ENCODE measurements at places on chromosomes 2 and 18. TPM values are rescaled to one million over a fixed set of nuclear protein-coding genes. Genes with fewer than 3 reads are reported as not detected.

DNA sequence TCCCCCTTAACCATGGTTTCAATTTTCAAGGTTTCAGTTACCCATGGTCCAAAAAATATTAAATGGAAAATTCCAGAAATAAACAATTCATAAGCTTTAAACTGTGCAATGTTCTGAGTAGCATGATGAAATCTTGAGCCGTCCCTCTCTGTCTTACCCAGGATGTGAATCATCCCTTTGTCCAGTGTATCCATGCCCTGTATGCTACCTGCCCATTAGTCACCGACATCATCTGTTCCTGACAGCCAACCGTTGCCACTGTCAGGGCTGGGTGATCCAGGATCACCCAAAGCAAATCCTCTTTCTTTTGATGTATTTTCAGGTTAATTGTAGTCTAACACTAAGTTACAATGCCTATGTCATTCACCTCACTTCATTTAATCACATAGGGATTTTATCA is 15.7 kb upstream of the OLA1 start:
- no peak overlapping the region for H3K27ac ChIP-seq
- no peak for DNase-seq
- H3K4me3 ChIP-seq, result no peak overlapping the region
- H3K4me1 ChIP-seq, result no peaks in the 10 kb centered on the region
- H3K36me3 ChIP-seq, result no peaks in the 10 kb centered on the region

GRCh38 chr2:144237830-144238627 is 281.9 kb downstream of the ZEB2 start:
- DNase-seq, result no peak
- no peak overlapping the region for H3K27ac ChIP-seq
- H3K4me3 ChIP-seq, result no peak overlapping the region
- no peaks in the 10 kb centered on the region for H3K27me3 ChIP-seq
- no peaks in the 10 kb centered on the region for H3K4me1 ChIP-seq

The EIF2AK2 gene
- 15.5 TPM for polyA plus RNA-seq

DNA sequence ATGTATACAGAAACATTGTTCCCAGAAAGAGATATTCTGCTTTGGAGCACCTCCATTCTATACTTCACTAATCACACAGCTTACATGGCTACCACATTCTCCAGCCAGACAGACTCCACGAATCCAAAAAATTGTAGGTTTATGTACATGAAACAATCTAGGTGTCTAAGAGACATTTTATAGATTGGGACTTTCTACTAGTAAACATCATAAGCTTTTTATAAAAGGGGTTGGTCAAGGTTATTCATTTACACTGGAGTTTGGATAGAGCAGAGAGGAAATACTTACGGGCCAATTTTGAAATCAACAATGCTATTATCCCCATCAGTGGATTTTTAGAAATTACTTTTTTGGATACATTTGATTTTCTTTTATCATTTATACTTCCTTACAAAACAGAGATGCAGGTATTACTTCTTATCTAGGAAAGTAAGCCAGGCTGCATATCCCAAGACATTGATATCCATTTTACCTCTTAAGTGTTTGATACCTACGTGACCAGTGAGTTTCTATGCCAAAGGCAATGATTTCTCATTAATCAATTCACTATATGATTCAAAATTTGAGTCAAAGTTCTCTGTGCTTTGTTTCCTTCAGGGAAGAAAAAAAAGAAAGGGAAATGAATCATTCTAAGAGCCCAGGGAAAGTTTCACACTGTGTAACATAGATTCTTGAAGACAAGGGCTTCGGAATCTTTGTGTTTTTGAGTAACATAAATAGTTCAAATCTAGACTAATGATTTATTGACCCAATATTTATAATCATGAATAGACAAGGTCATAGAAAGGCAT is 140.5 kb downstream of the PTH2R start:
- DNase-seq, result no peak
- H3K4me1 ChIP-seq, result no peaks in the 10 kb centered on the region
- no peak overlapping the region for H3K27ac ChIP-seq
- no peaks in the 10 kb centered on the region for H3K36me3 ChIP-seq

GRCh38 chr2:80437959-80438358 is 133.4 kb upstream of the LRRTM1 start:
- H3K27me3 ChIP-seq, result no peaks in the 10 kb centered on the region
- no peak overlapping the region for H3K27ac ChIP-seq
- no peak overlapping the region for H3K4me3 ChIP-seq
- DNase-seq, result no peak
- no peaks in the 10 kb centered on the region for H3K4me1 ChIP-seq
- H3K36me3 ChIP-seq, result no peaks in the 10 kb centered on the region

The IL36B gene
- polyA plus RNA-seq, result not detected

The SERPINB13 gene
- polyA plus RNA-seq, result 0.01 TPM

DNA sequence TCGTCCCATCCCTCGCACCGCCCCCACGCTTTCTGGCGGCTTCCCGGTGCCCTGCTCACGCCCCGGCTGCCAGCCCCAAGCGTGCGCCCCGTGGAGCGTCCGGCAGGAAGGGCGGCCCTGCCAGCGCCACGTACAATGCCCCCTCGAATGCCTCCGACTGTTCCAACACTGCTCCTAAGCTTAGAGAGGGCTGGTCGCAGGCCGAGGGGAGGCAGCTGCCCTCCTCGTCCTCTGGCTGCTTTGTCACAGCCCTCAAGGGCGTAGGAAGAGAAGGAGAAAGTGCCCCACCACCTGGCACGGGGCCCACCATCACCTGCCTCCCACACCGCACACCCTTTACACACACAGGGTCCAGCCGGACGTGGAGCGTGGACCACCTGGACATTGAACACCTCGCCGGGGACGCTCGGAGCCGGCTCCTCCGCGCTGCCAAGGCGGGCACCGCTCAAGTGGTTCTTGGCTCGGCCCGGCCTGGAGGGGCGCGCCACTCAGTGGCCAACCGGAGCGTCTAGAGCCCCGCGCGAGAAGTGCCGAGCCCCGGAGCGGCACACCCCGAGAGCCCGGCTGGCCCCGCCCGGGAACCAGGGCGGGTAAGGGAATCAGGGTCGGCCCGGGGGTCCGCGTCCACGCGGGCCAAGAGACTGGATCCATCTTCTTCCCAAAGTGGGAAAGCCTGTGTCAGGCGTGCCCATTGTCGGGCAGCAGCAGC is 830 bp downstream of the DNER start:
- no peak overlapping the region for H3K4me3 ChIP-seq
- H3K27me3 ChIP-seq, result peaks cover 21% of the 10 kb centered on the region
- no peaks in the 10 kb centered on the region for H3K36me3 ChIP-seq
- no peak overlapping the region for H3K27ac ChIP-seq
- H3K4me1 ChIP-seq, result peaks cover 22% of the 10 kb centered on the region
- no peak for DNase-seq

- no peaks in the 10 kb centered on the region for H3K27me3 ChIP-seq
- H3K4me1 ChIP-seq, result peaks cover 41% of the 10 kb centered on the region
- H3K27ac ChIP-seq, result peak overlapping the region; percentile 10
- no peak for DNase-seq
- no peaks in the 10 kb centered on the region for H3K36me3 ChIP-seq
- H3K4me3 ChIP-seq, result no peak overlapping the region
These were observed 41.4 kb upstream of the EML4 start for GRCh38 chr2:42127425-42128424.

The SMC6 gene
- polyA plus RNA-seq, result 8.8 TPM

The CERKL gene
- polyA plus RNA-seq, result 0.09 TPM

The ATOH8 gene
- polyA plus RNA-seq, result 9.4 TPM

The UGT1A5 gene
- 0.22 TPM for polyA plus RNA-seq

DNA sequence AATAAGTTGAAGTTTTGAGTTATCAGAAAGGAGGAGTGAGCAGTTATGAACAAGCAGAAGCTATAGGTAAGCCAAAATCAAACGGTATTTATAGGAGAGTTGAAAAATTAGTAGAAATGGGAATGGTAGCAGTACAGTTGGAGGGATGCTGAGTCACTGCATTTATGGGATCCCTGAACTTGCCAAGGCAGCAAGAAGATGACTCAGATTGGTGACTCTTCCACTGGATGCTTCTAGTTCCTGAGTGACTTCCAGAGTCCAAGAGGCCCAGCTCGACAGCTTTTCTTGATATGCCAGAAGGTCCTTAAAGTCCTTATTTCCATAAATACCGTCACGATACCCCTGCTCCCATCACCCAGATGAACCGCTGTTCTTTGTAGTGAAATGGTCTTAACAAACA is 31.1 kb upstream of the ACTR3 start:
- H3K36me3 ChIP-seq, result no peaks in the 10 kb centered on the region
- DNase-seq, result no peak
- no peaks in the 10 kb centered on the region for H3K27me3 ChIP-seq
- H3K4me1 ChIP-seq, result no peaks in the 10 kb centered on the region

DNA sequence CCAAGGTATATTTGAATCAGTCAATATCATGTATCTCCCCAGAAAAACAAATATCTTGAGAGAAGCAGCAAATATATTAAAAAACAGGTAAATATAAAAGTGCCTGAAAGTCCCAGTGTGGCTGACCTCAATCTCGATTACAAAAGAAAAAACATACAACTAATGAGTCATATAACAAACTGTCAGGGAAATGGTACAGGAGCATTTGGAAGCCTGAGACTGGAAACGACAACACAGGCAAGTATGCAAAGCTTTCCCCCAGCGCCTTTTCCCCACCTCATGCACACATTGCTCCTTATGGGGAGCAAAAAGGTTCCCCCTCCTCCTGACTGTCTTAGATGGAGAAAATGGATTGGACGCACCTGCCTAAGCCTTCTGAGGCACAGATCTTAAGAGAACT is 230.7 kb downstream of the TMX3 start:
- H3K36me3 ChIP-seq, result no peaks in the 10 kb centered on the region
- no peaks in the 10 kb centered on the region for H3K4me1 ChIP-seq
- H3K4me3 ChIP-seq, result no peak overlapping the region
- H3K27me3 ChIP-seq, result no peaks in the 10 kb centered on the region
- no peak for DNase-seq
- no peak overlapping the region for H3K27ac ChIP-seq

DNA sequence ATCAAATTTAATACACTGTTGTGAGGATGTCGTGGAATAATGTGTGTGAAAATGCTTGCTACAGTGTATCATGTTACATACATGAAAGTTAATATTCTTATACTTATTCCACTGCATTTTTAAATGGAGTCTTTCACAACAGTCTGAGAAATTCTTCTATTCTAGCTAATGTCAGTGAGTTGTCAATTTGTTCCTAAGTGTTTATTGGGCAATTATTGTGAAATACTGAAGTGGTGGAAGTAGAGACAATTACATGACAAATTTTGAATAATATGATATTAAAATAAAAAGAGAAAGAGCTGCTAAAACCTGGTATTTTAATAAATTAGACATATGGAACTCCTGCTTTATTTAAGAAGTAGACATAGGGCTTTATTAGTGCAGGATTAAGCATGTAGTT is 176.1 kb downstream of the PTPRM start:
- H3K27ac ChIP-seq, result no peak overlapping the region
- no peak overlapping the region for H3K4me3 ChIP-seq
- H3K27me3 ChIP-seq, result no peaks in the 10 kb centered on the region
- H3K36me3 ChIP-seq, result no peaks in the 10 kb centered on the region

The DNPEP gene
- 132 TPM for polyA plus RNA-seq

The IL36G gene
- polyA plus RNA-seq, result not detected

The DIPK1C gene
- not detected for polyA plus RNA-seq

The MXD1 gene
- polyA plus RNA-seq, result 102 TPM

DNA sequence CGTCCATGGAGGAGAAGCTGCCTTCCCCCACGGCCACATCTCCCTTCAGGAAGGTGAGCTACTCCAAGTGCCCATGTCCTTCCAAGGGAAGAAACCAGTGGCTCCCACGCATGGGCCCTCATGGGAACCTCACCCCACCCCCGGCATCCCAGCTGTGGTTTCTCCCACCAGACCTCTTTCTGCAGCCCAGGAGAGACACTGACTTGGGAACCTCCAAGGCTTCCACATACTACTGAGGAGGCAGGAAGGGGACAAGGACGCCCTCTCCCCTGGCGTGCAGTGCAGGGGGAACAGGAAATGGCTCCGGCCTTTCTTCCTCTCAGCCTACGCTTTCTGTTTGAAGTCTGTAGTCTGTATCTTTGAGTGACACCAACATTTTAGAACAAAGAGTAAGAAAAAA is 104.5 kb upstream of the EPC2 start:
- no peaks in the 10 kb centered on the region for H3K4me1 ChIP-seq
- DNase-seq, result no peak
- H3K4me3 ChIP-seq, result no peak overlapping the region
- peaks cover 5% of the 10 kb centered on the region for H3K27me3 ChIP-seq

The NEU2 gene
- not detected for polyA plus RNA-seq

DNA sequence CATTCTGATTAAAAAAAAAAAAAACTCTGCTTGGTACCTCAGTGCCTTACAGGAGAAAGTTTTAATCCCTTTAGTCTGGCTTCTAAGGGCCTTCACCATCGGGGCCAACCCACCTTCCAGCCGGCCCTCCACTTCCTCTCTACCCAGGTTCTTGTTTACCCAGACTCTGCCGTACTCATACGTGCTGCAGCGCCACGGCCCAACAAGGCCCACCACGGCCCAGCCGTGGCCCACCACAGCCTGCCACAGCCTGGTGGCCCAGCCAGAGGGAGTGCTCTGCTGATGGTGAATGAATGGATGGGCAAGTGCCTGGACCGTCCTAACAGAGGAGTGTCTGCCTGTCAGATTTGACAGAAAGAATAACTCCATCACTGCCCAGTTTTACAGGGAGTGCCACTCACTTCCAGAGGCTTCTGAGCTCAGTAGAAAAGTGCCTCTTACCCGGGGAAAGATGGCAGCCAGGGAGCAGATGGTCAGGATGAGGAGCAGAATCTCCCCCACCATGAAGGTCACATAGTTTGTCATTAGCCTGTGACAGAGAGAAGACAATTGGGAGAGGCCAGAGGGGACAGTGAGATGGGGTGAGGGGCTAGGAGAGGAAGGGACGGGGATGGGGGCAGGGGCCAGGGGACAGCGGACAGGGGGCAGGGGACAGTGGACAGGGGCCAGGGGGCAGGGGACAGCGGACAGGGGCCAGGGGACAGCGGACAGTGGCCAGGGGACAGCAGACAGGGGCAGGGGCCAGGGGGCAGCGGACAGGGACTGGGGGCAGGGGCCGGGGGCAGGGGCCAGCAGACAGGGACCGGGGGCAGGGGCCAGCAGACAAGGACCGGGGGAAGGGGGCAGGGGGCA is 38.2 kb downstream of the CENPO start:
- no peaks in the 10 kb centered on the region for H3K36me3 ChIP-seq
- no peaks in the 10 kb centered on the region for H3K27me3 ChIP-seq
- no peak overlapping the region for H3K4me3 ChIP-seq
- DNase-seq, result peak; percentile 60

The VAMP5 gene
- 68.0 TPM for polyA plus RNA-seq

- peak overlapping the region; percentile 91 for H3K4me3 ChIP-seq
- DNase-seq, result peak; percentile 82
- no peaks in the 10 kb centered on the region for H3K27me3 ChIP-seq
- H3K27ac ChIP-seq, result peak overlapping the region; percentile 95
- no peaks in the 10 kb centered on the region for H3K36me3 ChIP-seq
These were observed 539 bp downstream of the LAPTM4A start for GRCh38 chr2:20050646-20051531.

DNA sequence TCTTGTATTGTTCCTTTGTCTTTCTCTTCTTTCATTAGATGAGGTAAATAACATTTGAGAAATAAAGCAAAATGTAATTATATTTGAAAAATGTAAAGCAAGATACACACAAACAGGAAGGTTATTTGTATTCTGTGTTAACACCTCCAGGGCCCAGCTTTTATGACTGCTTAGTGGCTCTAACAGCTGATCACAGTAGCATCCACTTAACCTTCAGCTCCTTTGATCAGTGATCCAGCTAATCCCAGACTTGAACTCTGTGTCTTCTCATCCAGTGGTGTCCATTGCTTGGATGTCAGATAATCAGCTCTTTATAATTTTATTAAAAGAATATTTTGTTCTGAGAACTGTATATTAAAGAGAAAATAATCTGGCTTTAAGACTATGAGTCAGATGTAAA is 44.5 kb downstream of the PSMD14 start:
- no peak for DNase-seq
- H3K36me3 ChIP-seq, result no peaks in the 10 kb centered on the region
- peaks cover 26% of the 10 kb centered on the region for H3K4me1 ChIP-seq
- H3K4me3 ChIP-seq, result no peak overlapping the region

The PRKAG3 gene
- not detected for polyA plus RNA-seq

All from sigmoid colon (tissue), 7 donors.